Dermis blood vessel endothelial cell (primary cell): ENCODE measurements at places on chromosomes 11 and 22. TPM values are rescaled to one million over a fixed set of nuclear protein-coding genes. Genes with fewer than 3 reads are reported as not detected.

GGT1 gene
- total RNA-seq = 2.2 and 2.6 TPM in 2 replicates

PPM1F gene
- 195 and 382 TPM in 2 replicates for total RNA-seq

OR5A1 gene
- under 0.01 TPM in 1 of 2 replicates, not detected in the other for total RNA-seq

- DNase-seq = peak; percentile 27
Observed at GRCh38 chr11:97454988-97455387, 1065.2 kb downstream of the JRKL start.

GRCh38 chr11:44848203-44848962 is 102.3 kb downstream of the TP53I11 start:
- DNase-seq = no peak

DNA sequence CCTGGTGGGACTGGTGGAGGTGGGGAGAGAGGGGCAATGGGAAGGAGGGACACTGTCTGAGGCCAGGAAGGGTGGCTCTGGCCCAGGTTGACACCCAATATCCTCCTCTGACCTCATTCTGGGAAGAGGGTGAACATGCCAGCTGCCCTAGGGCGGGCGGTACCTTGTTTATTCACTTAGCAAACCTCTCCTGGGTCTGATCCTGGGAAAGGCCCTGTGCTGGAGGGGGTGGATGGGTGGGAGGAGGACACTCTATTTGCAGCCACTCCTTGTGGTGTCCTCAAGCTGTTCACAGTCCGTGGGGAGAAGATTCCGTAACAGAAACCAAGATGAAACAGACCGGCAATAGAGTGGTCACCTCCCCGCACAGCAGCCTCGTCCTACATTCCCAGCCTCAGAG is 49.7 kb upstream of the EIF3D start:
- no peak for DNase-seq

DNA sequence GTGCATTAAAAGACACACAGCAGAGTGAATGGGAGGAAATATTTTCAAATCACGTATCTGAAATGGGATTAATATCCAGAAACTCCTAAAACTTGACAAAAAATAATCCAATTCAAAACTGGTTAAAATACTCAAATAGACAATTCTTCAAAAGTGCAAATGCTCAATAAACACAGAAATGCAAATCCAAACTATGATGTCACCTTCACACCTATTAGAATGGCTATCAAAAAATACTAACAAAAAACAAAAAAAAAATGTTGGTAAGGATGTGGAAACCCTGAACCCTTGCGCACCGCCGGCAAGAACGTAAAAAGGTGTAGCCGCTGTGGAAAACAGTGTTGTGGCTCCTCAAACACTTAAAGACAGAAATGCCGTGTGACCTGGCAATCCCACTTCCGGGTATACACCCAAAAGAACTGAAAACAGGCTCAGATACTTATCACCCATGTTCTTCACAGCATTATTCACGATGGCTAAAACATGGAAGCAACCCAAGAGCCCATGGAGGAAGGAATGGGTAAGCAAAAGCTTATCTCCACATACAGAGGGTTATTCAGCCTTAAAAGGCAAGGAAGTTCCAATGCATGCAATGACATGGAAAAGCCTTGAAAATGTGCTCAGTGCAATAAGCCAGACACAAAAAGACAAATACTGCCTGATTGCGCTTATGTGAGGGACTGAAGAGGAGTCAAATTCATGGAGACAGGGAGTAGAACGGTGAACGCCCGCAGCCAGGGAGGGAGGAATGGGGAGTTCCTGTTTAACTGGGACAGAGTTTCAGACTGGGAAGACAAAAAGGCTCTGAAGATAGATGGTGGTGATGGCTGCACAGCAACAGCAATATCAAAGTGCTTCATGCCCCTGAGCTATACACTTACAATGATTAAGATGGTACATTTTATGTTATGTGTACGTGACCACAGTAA is 19.6 kb downstream of the BRD1 start:
- no peak for DNase-seq
